ENCODE measurements at places on chromosomes 1 and 21.
A peak's percentile ranks its signal among the peaks of the same experiment; 100 is the strongest.

GRCh38 chr1:227897704-227898438 lies 49.9 kb downstream of the WNT9A start:
- no peak overlapping the region for H3K4me3 ChIP-seq
- no peaks in the 10 kb centered on the region for H3K36me3 ChIP-seq
- no peak overlapping the region for H3K27ac ChIP-seq
- H3K27me3 ChIP-seq, result no peaks in the 10 kb centered on the region

GRCh38 chr1:186187601-186188000 lies 187.5 kb downstream of the TPR start:
- peaks cover 3% of the 10 kb centered on the region for H3K27me3 ChIP-seq
- H3K4me3 ChIP-seq, result no peak overlapping the region

GRCh38 chr1:158121604-158122254 lies 59.0 kb upstream of the CD1D start:
- H3K27ac ChIP-seq, result no peak overlapping the region
- DNase-seq, result no peak
- H3K36me3 ChIP-seq, result no peaks in the 10 kb centered on the region

DNA sequence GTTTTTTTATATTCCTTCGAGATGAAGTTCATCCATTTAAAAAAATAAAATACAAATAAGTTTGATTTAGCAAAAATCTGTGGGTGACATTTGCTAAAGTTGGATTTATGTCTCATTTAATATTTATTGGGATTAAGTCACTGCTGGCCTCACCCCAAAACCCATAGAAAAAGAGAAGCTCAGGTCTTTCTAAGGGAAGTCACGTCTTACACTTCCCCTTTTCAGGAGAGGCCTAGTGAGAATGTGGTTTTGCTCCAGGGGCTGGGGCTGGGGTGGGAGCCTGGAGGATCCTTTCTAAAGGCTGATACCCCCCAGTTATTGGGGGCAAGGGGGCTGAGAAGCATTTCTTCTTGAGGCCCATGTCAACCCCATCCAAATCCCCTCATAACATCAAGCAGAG lies 300.3 kb downstream of the DSCAM start:
- no peak overlapping the region for H3K4me3 ChIP-seq
- H3K4me1 ChIP-seq, result no peaks in the 10 kb centered on the region
- no peak overlapping the region for H3K27ac ChIP-seq
- H3K36me3 ChIP-seq, result no peaks in the 10 kb centered on the region
- no peak for DNase-seq

- peaks cover 4% of the 10 kb centered on the region for H3K27me3 ChIP-seq
- no peak overlapping the region for H3K4me3 ChIP-seq
- no peak overlapping the region for H3K27ac ChIP-seq
- H3K4me1 ChIP-seq, result no peaks in the 10 kb centered on the region
- H3K36me3 ChIP-seq, result no peaks in the 10 kb centered on the region
- no peak for DNase-seq
Observed at GRCh38 chr1:201911826-201912571, 23.3 kb downstream of the SHISA4 start.

GRCh38 chr21:35428489-35428888 lies 379.4 kb upstream of the RUNX1 start:
- peaks cover 15% of the 10 kb centered on the region for H3K4me1 ChIP-seq
- H3K27me3 ChIP-seq, result peaks cover 11% of the 10 kb centered on the region
- H3K4me3 ChIP-seq, result no peak overlapping the region
- no peak for DNase-seq

DNA sequence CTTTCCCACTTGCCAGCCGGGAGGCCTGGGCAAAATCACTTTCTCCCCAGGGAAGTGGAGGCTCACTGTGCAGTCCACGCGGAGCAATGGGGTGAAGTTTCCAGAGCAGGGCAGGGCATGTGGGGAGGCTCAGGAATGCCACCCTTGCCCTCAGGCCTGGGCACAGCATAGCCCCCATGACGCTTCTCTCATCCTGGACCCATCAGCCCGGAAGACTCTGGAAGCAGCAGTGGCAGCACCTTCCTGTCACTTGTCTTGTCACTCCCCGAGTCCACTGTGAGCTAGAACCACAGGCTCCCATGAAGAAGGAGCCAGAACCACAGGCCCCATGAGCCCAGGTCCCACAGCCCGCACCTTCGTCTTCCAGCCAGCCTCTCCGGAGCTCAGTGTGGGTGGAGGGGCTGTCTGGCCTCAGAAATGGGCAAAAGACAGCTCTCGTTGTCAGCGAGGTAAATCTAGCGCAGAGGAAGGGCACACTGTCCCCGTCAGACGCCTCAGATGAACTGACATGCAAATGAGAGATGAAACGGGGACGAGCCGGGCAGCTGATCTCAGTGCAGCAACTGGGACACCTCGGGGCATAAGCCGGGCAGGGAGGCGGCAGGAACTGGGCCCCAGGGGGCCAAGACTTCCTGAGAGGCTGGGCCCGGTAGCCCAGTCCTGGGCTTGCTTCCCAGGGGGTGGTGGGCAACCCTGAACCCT lies 6.1 kb downstream of the PDE9A start:
- peaks cover 8% of the 10 kb centered on the region for H3K4me1 ChIP-seq
- H3K4me3 ChIP-seq, result no peak overlapping the region
- peaks cover 12% of the 10 kb centered on the region for H3K27me3 ChIP-seq

DNA sequence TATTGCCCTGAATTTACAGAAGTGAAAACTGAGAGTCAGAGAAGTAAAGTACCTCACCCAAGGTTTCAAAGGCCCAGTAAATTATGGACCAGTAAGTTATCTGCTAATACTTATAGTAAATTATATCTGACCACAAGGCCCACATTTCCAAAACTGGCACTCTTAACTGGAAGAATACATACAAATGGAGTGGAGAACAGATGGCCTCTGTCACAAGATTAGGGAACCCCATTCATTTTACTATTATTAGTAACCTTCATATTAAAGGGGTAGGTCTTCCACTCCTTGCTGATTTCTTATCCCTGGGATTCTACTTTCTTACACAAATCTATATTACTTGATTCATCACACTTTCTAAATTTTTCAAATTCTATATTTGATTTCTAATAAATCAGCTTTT lies 588.8 kb downstream of the NEGR1 start:
- no peak overlapping the region for H3K27ac ChIP-seq
- no peaks in the 10 kb centered on the region for H3K27me3 ChIP-seq
- H3K4me1 ChIP-seq, result no peaks in the 10 kb centered on the region

DNA sequence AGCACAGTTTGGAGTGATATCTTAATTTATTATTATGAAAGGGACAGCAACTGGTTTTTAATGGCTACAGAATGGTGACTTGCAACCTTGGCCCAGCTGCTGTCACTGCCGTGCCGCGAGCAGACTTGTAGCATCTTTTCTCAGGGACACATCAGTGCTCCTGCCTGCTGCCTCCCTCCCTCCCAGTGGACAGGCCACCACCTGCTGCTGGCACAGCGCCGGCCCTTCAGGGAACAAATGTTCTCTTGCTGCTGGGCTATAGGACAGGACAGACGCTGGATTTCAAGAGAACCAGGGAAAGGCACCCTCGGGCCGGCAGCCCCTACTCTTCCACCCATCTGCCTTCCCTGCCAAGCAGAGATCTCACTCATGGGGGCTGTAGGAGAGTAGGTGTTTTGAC lies 413.8 kb upstream of the NFIA start:
- no peak for DNase-seq
- no peak overlapping the region for H3K4me3 ChIP-seq
- no peak overlapping the region for H3K27ac ChIP-seq
- no peaks in the 10 kb centered on the region for H3K4me1 ChIP-seq
- H3K36me3 ChIP-seq, result no peaks in the 10 kb centered on the region

- no peaks in the 10 kb centered on the region for H3K36me3 ChIP-seq
- DNase-seq, result no peak
- peaks cover 24% of the 10 kb centered on the region for H3K4me1 ChIP-seq
- no peak overlapping the region for H3K4me3 ChIP-seq
- no peak overlapping the region for H3K27ac ChIP-seq
Observed at GRCh38 chr1:203597331-203598090, 29.1 kb upstream of the ATP2B4 start.

- H3K27ac ChIP-seq, result no peak overlapping the region
- no peak overlapping the region for H3K4me3 ChIP-seq
- no peaks in the 10 kb centered on the region for H3K36me3 ChIP-seq
- no peak for DNase-seq
- no peaks in the 10 kb centered on the region for H3K4me1 ChIP-seq
Observed at GRCh38 chr1:41414296-41414695, 53.1 kb downstream of the FOXO6 start.

DNA sequence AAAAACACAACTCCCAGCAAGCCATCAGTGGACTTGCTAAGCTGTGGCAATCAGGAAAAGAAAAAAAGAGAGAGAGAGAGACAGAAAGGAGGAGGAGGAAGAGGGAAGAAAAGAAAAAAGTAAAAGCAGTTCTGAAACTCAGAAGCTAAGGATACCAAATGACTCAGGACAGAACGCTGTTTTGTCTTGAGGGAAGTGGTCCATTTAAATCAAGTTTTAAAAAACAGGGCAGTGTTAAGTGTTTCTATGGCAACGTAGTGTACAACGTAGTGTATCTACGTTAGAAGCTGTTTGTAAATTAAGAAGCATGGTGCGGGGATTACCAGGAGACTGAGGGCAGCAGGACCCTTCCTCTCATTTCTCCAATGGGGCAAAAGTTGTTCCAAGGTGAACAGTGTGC lies 5.8 kb downstream of the ADORA3 start:
- H3K27ac ChIP-seq, result no peak overlapping the region
- peaks cover 16% of the 10 kb centered on the region for H3K36me3 ChIP-seq
- no peaks in the 10 kb centered on the region for H3K27me3 ChIP-seq
- no peak overlapping the region for H3K4me3 ChIP-seq

GRCh38 chr1:90475631-90476030 lies 241.5 kb downstream of the BARHL2 start:
- H3K4me1 ChIP-seq, result no peaks in the 10 kb centered on the region
- no peak overlapping the region for H3K4me3 ChIP-seq
- no peak for DNase-seq
- H3K27ac ChIP-seq, result no peak overlapping the region

DNA sequence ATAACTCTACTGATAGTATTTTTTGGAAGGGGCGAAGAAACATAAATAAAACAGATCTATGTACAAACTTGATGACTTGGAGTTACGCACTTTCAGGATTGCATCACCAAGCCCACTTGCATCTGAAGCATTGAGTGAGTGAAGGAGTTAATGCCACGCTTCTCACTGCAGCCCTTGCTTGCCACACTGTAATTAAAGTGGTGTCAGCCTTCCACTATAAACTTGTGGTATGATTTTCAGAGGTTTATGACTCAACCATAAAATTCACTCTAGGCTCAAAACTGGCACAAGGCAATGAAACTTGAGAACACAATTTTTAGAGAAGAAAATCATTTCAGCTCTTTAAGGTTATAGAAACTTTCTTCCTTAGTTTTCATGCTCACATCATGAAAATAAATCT lies 93.9 kb upstream of the PRMT6 start:
- H3K27ac ChIP-seq, result no peak overlapping the region
- no peaks in the 10 kb centered on the region for H3K27me3 ChIP-seq
- no peaks in the 10 kb centered on the region for H3K4me1 ChIP-seq
- no peaks in the 10 kb centered on the region for H3K36me3 ChIP-seq

GRCh38 chr1:88529581-88529980 lies 154.5 kb upstream of the PKN2 start:
- H3K4me1 ChIP-seq, result no peaks in the 10 kb centered on the region
- DNase-seq, result no peak
- H3K27me3 ChIP-seq, result no peaks in the 10 kb centered on the region
- no peaks in the 10 kb centered on the region for H3K36me3 ChIP-seq
- H3K27ac ChIP-seq, result no peak overlapping the region
- H3K4me3 ChIP-seq, result no peak overlapping the region

GRCh38 chr1:145985502-145986439 lies 10.6 kb downstream of the TXNIP start:
- peak overlapping the region; percentile 65 for H3K4me3 ChIP-seq
- peak overlapping the region; percentile 64 for H3K27ac ChIP-seq

DNA sequence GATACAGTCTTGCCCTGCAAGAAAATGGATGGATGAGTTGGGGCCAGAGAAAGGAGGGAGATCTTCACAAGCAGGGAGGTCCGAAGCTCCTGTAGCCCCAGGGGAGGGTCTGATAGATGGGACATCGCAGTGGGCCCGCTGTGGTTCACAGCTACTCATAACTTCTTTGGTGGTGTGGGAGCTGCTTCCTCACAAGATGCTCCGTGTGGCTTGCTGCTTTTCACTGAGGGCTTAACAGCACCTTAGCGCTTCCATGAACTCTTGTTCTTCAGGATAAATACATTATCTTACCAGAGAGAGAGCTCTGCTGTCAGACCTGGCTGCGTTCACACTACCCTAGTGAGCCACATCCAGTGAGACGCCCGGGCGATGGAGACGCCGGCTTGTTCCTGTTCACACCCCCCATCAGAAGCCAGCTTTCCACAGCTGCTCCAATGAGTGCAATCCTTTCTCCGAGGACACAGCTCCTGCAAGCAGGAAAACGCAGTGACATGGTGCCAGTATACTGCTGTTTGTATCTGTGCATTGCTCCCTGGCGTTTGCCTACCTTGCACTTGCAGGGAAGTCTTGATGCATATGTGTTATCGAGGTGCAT lies 599.8 kb downstream of the AJAP1 start:
- H3K27me3 ChIP-seq, result peaks cover under 1% of the 10 kb centered on the region
- H3K4me3 ChIP-seq, result no peak overlapping the region
- DNase-seq, result no peak

GRCh38 chr1:26203642-26204318 lies 13.4 kb downstream of the CATSPER4 start:
- no peaks in the 10 kb centered on the region for H3K27me3 ChIP-seq
- H3K4me1 ChIP-seq, result peaks cover 38% of the 10 kb centered on the region
- DNase-seq, result no peak
- no peak overlapping the region for H3K27ac ChIP-seq
- H3K36me3 ChIP-seq, result no peaks in the 10 kb centered on the region
- H3K4me3 ChIP-seq, result no peak overlapping the region

GRCh38 chr1:116402333-116402732 lies 29.3 kb downstream of the ATP1A1 start:
- H3K27me3 ChIP-seq, result no peaks in the 10 kb centered on the region
- H3K4me1 ChIP-seq, result peaks cover 5% of the 10 kb centered on the region
- H3K36me3 ChIP-seq, result peaks cover 78% of the 10 kb centered on the region
- no peak for DNase-seq

DNA sequence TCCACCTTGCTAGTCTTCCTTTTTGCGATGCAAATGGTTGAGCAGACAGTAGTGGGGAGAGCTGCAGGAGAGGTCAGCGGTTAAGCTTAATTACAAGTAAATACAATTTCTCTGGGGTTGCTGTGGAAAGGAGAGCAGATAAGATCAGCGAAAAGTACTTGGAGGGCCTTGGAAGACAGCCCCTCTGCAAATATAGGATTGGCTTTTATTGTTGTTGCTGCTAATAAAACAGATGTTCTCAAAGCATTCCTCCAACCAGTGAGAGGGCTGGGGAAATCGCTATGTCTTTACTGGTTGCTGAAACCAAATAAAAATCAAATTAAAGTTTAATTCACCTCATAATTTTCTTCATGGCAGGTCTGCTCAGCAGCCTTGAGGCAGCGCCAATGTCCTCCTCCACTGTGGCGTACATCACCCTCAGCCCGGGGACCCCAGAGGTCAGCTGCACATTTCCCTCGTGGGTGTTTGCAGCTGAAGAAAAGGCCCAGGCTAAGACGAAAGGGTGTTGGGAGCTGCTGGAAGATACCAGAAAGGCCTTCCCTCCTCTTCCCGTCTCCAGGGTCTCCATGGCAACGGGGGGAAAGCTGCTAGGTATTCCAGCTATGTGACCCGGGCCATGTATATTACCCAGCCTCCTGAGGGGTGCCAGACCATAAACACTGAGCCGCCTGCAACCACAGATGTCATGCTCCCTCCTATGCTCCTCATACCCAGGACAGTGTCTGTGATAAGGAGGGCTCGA lies 54.6 kb upstream of the POU2F1 start:
- no peaks in the 10 kb centered on the region for H3K4me1 ChIP-seq
- H3K27me3 ChIP-seq, result peaks cover 35% of the 10 kb centered on the region
- DNase-seq, result no peak
- no peak overlapping the region for H3K27ac ChIP-seq
- H3K36me3 ChIP-seq, result no peaks in the 10 kb centered on the region

- DNase-seq, result no peak
- no peak overlapping the region for H3K4me3 ChIP-seq
Observed at GRCh38 chr21:23799376-23799775, 1807.9 kb downstream of the MRPL39 start.
